ENCODE measurements at places on chromosomes 3 and 15.

DNA sequence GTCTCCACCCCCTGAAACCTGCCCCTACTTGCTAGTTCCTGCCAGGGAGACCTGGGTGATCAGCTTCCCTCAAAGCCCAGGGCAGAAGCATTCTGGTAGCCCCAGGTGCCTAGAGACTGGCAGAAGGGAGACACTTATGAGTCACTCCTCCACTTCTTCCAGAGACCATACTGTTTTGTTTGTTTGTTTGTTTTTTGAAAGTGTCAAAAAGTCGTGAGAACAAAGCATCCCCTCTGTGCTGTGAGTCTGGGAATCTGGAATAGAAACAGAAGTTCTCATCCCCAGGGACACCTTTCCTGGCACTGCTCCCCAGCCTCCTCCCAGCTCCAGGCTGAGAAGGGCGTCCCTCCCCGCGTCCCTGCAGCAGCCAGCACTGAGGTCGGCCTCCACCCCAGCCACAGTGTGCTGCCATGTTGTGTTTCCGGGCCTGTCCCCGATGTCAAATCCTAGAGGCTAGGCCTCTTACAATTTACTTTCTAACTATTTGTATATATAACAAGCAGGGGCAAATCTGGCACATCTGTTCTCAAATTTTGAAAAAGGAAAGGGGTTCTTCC is 573.0 kb downstream of the RBMS3 start:
- no peak for DNase-seq

DNA sequence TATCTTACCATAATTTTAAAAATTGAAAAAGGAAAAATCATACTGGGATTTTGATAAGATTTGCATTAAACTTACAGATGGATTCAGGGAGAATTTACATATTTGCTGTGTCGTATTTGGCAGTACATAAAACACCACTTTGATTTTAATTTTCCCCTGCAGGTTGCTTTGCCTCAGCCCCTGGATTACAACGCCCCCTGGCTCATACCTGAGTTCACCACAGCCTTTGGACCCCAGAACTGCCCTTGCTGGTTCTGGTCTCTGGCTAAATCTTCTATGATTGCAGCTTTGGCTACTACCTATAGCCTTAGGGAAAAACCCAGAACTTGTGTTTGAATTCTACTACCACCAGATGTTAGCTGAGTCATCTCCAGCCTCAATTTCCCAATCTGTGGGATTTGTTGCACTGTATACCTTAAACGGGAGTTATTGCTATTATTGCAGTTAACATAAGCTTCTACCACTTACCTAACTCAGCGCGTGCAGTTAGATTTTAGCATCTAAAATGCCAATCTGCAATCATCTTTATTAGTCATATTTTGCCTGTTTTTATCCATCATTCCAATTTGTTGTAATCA is 315.7 kb upstream of the GADL1 start:
- no peak for DNase-seq

DNA sequence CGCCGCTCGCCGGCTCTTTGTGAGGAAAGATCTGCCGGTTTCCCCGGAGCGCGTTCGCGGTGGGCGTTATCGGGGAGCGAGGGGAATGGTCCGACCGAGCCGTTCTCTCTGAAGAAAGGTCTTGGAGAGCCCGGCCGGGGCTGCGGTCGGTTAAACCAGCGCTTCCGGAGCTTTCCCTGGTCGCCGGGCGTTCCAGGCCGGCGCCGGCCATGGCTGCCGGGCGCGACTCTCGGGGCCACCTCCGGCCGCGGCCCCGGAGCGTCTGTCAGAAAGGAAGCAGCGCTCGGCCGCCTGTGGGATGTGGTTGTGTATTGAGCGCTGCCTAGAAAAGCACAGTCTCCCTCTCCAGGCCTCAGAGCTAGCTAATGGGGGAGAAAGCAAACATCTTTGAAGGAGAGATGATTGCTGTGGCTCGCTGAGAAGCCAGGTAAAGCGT is 731 bp downstream of the FYTTD1 start:
- peak; percentile 61 for DNase-seq

GRCh38 chr3:151838574-151839312 is 24.8 kb downstream of the AADAC start:
- DNase-seq, result peak; percentile 88

DNA sequence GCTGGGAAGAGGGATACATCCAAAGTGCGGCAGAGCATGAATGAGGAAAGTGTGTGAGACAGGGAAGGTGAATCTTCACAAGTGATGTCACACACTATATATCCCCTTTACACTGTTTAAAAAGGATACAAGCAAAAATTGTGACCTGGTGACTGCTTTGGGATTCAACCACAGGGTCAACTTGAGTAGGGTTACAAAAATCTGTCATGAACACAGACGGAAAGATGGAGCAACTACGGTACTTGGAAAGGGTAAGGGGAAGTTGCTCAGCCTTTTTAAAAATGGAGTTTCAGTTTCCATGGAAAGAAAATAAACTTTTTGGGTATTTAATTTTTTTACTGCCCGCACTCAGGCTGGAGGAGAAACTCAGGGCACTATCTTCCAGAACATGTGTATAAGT is 60.3 kb downstream of the B3GNT5 start:
- no peak for DNase-seq
